Pulmonary artery endothelial cell (primary cell): ENCODE measurements at places on chromosomes 3 and 15. TPM values are rescaled to one million over a fixed set of nuclear protein-coding genes. Genes with fewer than 3 reads are reported as not detected.

Gene GRK7
- total RNA-seq, result not detected in 2 replicates

DNA sequence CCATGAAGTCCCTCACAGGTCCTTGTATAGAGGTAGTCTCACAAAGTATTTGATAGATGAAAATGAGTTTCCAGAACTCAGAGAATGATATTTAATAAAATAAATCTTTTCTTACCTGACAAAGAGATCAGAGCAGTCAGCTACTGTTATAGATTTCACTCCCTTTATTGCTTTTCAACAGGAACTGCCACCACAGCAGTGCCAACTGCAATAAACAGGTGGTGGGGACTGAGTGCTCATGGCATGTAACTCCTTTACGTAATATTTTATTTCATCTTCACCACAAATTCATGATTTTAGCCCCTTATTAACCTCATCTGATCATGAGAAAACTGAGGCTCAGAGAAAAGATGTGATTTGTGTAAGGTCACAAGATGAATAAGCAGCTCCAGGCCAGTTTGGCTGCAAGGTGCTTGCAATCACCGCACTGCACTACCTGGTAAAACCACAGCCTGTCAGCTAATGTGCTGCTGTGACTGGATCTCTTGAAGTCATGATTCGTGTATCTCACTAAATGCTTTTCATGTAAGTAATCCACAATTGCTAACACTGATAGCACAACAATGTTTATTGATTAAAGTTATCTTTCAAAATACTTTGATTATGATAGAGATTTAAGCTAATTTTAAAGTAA is 78.8 kb downstream of the WNT5A start:
- DNase-seq, result no peak

Gene ADAMTSL3
- total RNA-seq, result not detected in 2 replicates

Gene CMTM8
- 2.6 and 2.8 TPM in 2 replicates for total RNA-seq

Gene ALPK3
- 13.5 and 21.3 TPM in 2 replicates for total RNA-seq

- no peak for DNase-seq
Measured at GRCh38 chr3:193560870-193561269, 6.2 kb upstream of the ATP13A4 start.

GRCh38 chr15:33608714-33609113 is 297.9 kb downstream of the RYR3 start:
- no peak for DNase-seq

Gene TAGLN3
- 0.07 TPM in 1 of 2 replicates, not detected in the other for total RNA-seq

- DNase-seq, result no peak
Measured at GRCh38 chr3:82130046-82130445, 368.6 kb upstream of the GBE1 start.

Gene FBXL22
- total RNA-seq, result 0.11 and 0.13 TPM in 2 replicates
